Activated naive CD4-positive, alpha-beta T cell treated with anti-CD3 and anti-CD28 coated beads, Interleukin-2, amount 10 ng/mL, durations not matched to agents 7 days and 5 days (primary cell): ENCODE measurements at places on chromosomes 11 and 22.

- no peaks in the 10 kb centered on the region for H3K4me1 ChIP-seq
- DNase-seq: no peak
- H3K27me3 ChIP-seq: peaks cover 35% of the 10 kb centered on the region
- no peaks in the 10 kb centered on the region for H3K36me3 ChIP-seq
- no peak overlapping the region for H3K4me3 ChIP-seq
- no peak overlapping the region for H3K27ac ChIP-seq
Observed at GRCh38 chr11:94528551-94528950, 15.2 kb upstream of the FUT4 start.

DNA sequence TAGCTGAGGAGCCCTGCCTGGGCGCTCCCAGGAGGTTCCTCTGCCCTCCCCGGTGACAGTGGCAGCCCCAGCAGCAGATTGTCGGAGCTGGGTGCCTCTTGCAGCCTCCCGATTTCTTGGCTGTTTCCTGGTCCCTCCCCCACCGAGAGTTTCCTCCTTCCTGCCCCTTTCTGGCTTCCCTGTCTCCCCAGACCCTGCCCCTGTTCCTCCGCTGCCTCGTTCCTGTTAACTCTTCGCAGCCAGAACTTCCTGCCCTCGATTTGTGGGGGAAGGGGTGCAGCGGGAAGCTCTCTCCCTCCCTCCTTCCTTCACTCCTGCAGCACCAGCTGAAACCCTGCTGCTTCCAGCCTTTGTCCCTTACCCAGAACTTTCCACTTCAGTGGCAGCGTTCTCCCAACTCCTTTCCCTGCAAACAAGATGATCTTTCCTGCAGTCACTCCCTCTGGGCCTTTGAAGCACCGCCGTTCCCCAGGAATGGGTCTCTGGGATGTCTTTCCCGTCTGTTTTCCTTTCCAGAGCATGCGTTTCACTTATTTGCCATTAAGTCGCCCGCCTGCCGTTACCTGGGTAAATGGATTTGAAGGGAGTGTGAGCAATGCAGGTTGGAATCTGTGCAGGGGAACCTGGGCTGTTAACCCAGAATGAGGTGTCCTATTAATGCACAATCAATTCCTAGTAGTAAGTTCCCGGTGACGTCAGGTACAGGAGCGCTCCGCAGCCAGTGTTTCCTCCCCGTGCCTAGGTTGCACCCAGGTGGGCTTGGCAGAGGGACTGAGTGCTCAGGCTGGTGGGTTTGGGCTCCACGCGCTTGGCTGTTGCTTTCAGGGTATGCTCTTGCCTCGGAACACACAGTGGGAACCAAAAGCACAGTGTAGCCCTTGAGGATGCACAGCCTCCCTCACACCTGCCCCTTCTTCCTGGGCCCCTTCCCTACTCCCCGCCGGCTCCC lies 4.3 kb downstream of the GRK2 start:
- peak overlapping the region; percentile 98 for H3K27ac ChIP-seq
- peak; percentile 59 for DNase-seq
- H3K27me3 ChIP-seq: no peaks in the 10 kb centered on the region
- H3K4me1 ChIP-seq: peaks cover 76% of the 10 kb centered on the region

GRCh38 chr22:23856721-23857605 lies 712 bp upstream of the SLC2A11 start:
- peaks cover 27% of the 10 kb centered on the region for H3K27me3 ChIP-seq
- peak overlapping the region; percentile 88 for H3K4me3 ChIP-seq
- no peak for DNase-seq

DNA sequence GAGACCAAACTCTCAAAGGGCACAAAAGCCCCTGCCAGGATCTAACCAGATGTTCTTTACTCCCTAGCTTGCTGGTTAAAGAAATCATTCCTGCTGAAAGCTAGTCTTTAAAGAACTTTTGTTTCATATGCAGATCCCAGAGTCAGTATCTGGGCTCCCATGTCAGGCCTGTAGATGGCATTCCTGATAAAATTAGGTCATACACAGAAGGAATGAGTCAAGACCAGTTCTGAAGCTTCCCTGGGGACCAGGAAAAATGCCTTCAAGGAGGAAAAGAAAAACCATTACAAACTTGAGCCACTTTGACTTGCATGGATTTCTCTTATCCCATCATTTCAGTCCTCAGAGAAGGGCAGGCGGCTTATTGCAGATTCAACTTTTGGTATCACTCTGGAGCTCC lies 5.9 kb downstream of the DBX1 start:
- peaks cover 15% of the 10 kb centered on the region for H3K36me3 ChIP-seq
- peaks cover 63% of the 10 kb centered on the region for H3K27me3 ChIP-seq
- no peak overlapping the region for H3K27ac ChIP-seq
- H3K4me1 ChIP-seq: peaks cover 26% of the 10 kb centered on the region
- H3K4me3 ChIP-seq: no peak overlapping the region

DNA sequence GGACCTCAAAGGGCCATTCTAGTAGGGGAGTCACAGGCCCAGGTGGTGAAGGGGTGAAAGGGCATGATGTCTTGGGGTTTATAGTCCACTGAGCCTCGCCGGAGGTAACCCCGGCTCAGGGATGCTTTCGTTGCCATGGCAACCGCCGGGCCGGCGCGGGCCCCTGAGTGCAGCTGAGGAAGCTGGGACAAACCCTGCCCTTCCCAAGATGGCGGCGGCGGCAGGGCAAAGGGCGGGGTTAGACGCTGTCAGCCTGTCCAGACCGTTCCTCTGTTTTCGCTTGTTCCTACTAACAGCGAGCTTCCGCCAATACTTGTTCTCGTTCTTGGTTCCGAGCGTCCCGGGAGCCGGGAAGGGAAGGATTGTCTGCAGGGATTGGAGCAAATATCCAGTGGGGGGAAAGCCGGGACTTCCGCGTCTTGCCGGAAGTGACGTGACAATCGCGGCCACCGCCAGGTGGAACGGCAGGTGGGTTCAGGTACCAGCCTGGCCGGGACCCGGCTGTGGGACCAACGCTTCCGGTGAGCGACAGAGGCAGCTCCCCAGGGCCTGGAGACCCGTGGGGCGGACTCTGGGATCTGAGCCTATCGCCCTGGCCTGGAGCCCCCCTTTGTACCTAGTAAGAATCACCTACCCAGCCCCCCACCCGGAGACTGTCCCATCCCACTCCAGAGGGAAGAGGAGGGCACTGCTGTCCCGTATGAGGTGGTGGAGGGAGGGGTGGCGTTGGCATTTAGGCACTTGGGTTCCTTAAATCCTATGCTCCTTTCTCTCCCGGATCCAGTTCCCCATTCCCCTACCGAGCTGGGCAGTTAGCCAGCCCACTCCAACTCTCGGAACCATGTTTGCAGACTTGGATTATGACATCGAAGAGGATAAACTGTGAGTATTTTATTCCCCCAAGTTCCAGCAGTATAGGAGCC lies at the start of gene PICK1:
Gene PICK1 (plus strand): TSS at position 436 of the 923 bp plus-strand sequence. CDS start 406 bp downstream, at position 842.
- peak within 1 kb of the TSS; percentile 95 for H3K27ac ChIP-seq
- peaks cover 9% of the 10 kb centered on the region for H3K36me3 ChIP-seq
- peak within 1 kb of the TSS; percentile 96 for H3K4me3 ChIP-seq
- H3K27me3 ChIP-seq: peaks cover 33% of the 10 kb centered on the region
- peaks cover 20% of the 10 kb centered on the region for H3K4me1 ChIP-seq

GRCh38 chr11:33868647-33869461 lies 23.0 kb downstream of the LMO2 start:
- DNase-seq: no peak
- no peak overlapping the region for H3K27ac ChIP-seq
- no peaks in the 10 kb centered on the region for H3K36me3 ChIP-seq

DNA sequence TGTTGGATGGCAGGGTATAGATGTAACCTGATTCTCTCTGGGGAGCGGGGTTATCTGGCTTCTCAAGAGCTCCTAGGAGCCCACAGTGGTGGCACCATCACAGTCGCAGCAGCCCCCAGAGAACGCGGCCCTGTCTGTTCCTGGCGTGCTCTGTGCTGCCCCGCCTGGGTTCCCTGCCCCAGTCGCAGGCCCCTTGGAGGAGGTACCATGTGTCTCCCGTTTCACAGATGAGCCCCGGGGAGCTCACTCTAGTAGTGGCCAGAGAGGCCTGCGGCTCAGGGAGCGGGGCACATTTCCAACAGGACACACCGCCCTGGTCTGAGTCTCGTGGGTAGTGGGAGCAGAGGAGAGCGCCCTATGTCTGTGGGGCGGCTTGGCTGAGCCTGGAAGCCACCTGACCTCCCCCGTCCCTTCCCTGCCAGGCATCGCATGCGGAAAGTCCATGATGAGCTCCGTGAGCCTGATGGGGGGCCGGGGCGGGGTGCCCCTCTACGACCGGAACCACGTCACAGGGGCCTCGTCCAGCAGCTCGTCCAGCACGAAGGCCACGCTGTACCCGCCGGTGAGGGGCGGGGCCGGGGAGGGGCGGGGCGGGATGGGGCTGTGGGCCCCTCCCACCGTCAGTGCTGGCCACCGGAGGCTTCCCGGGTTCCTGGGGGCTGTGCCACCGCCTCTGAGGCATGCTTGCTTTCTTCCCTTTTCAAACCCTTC lies 21.0 kb upstream of the PPP6R3 start:
- no peaks in the 10 kb centered on the region for H3K27me3 ChIP-seq
- peaks cover 13% of the 10 kb centered on the region for H3K36me3 ChIP-seq
- H3K4me3 ChIP-seq: no peak overlapping the region
- no peak overlapping the region for H3K27ac ChIP-seq

DNA sequence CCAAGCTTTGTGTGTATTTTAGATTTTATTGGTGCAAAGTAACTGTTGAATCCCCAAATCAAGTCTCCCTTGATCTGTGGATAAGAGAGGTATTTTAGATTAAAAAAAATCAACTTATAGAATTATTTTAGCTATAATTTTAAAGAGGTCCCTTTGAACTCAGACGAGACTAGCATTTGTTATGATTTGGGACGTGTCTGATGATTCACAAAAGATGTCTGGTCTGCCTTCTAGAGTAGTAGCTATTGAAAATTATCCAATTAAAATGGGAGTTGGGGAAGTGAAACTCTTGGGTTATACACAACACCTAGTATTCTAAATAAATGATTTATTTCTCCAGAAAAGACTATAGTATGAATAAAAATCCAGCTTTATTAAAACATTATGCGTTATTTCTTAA lies 227.9 kb upstream of the GRIA4 start:
- no peak overlapping the region for H3K27ac ChIP-seq
- no peaks in the 10 kb centered on the region for H3K36me3 ChIP-seq
- no peak overlapping the region for H3K4me3 ChIP-seq
- H3K27me3 ChIP-seq: no peaks in the 10 kb centered on the region
- H3K4me1 ChIP-seq: no peaks in the 10 kb centered on the region
- DNase-seq: no peak

DNA sequence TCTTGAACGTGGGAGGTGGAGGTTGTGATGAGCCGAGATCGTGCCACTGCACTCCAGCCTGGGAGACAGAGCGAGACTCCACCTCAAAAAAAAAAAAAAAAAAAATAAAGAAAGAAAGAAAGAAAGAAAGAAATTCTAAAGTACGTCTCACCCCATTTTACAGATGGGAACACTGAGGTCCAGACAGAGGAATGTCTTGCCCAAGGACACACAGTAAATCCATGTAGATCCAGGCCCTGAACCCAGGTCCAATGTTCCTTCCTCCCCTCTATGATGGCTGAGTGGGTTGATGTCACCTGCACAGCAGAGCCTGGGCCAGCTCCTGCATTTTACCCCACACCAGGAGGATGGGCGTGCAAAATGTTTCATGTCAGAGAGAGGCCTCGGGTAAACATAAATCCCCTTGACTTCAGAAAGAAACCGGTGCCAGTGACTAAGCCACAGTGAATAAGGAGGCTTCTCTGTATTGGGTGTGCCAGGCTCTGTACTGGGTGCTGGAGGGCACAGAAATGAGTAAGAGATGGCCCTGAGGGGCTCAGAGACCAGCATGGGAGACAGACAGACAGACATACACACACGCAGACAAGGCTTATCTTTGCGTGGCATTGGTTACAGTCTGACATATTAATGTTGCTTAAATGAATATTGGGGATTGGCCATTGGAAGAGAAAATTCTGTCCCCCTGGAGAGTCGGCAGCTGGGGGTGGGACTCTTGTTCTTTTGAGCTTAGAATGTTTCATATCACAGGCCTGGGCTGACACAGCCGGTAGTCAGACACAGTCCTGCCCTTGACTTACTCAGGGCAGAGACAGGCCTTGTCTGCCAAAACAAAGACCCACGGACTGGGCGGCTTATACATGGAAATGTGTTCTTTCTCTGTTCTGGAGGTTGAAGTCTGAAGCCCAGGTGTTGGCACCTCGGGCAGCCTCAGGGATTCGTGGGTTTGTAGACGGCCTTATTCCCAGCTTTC lies 105.4 kb downstream of the MIAT start:
- H3K27ac ChIP-seq: no peak overlapping the region
- DNase-seq: no peak
- H3K36me3 ChIP-seq: peaks cover 23% of the 10 kb centered on the region
- no peaks in the 10 kb centered on the region for H3K4me1 ChIP-seq
